Activated CD4-positive, alpha-beta T cell treated with anti-CD3 and anti-CD28 coated beads, Interleukin-2, amount 50 U/mL, for 1 hour (primary cell): ENCODE measurements at places on chromosomes 6 and 20.

- no peak for DNase-seq
These were observed 310.0 kb downstream of the ESR1 start for GRCh38 chr6:152117156-152118133.

- DNase-seq: no peak
These were observed 414 bp downstream of the SIM1 start for GRCh38 chr6:100464162-100464851.

DNA sequence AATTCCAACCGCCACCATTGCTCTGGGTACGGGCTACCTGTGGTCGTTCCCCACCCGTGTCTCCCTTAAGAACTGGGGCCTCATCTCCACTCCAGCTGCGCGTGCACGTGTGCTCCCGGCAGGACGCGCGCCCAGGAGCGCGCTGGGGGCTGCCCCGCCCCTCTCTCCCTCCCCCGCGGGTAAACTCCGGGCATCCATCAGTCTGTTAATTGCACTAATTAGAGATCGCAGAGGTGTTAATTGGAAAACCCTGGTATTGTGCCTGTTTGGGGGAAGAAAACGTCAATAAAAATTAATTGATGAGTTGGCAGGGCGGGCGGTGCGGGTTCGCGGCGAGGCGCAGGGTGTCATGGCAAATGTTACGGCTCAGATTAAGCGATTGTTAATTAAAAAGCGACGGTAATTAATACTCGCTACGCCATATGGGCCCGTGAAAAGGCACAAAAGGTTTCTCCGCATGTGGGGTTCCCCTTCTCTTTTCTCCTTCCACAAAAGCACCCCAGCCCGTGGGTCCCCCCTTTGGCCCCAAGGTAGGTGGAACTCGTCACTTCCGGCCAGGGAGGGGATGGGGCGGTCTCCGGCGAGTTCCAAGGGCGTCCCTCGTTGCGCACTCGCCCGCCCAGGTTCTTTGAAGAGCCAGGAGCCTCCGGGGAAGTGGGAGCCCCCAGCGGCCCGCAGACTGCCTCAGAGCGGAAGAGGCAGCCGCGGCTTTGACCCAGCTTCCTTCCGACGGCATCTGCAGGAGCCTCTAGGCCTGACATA lies 14.4 kb downstream of the FOXP4 start:
- DNase-seq: peak; percentile 87

- DNase-seq: no peak
These were observed 772 bp downstream of the SESN1 start for GRCh38 chr6:109093732-109094415.

GRCh38 chr6:169158174-169158573 lies 95.5 kb downstream of the THBS2 start:
- no peak for DNase-seq

DNA sequence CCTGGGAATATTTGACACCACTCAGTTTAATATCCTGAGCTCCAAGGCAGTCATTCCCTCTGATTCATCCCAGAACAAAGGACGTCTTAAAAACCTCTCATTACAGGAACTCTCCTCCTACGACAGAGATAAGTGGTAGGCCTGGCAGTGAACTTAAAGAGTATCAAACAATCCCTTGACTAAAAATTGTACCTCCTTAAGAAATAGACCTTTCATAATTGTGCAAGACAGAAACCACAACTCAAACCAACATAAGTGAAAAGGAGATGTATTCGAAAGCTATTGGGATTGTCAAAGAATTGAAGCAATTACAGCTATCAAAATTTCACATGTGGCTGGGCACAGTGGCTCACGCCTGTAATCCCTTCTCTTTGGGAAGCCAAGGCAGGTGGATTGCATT lies 19.1 kb upstream of the BNIP5 start:
- no peak for DNase-seq

- DNase-seq: no peak
These were observed 46.0 kb upstream of the UST start for GRCh38 chr6:148700741-148701311.

DNA sequence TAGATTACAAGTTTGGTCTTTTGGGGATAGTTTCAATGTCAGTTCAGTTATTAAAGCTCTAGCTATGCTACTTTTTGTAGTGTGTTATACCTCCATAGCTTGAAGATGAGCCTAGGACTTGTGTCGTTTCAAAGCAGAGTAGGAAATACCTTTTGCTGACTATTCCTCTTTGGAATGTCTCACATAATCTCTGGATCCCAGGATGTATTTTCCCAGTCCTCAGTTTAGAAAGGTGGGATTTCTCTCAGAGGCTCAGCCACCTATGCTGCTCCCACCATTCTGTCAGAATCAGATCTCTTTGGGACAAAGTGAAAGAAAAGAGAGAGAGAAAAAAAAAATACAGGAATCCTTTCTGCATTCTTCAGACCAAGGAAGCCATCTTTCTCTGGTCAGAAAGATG lies 567.5 kb upstream of the IMPG1 start:
- DNase-seq: no peak

- DNase-seq: no peak
These were observed 6.4 kb upstream of the HLA-DOA start for GRCh38 chr6:33015798-33016197.

- no peak for DNase-seq
These were observed 5.2 kb downstream of the TXNDC5 start for GRCh38 chr6:7905416-7905815.

DNA sequence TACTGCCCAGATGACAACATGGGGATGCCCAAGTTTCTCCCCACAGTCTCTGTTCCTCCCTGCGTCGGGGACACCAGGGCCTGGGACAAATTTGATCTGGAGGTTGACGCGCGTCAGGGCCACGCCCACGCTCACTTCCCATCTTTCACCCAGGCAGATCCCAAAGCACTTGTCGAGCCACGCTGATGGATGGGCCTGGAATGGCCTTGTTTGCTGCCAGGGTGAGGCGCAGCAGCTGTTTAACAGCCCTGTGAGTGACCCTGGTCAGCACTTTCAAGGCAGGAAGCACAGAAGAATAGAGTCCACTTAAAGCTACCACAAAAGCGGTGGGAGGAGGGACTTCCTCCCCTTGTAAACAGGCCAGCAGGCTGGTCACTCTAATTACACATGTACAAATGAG lies 324.7 kb upstream of the JARID2 start:
- DNase-seq: no peak

- DNase-seq: no peak
These were observed 220.8 kb downstream of the QKI start for GRCh38 chr6:163635315-163635714.

- peak; percentile 60 for DNase-seq
These were observed 8.7 kb upstream of the CCR6 start for GRCh38 chr6:167113935-167114910.

DNA sequence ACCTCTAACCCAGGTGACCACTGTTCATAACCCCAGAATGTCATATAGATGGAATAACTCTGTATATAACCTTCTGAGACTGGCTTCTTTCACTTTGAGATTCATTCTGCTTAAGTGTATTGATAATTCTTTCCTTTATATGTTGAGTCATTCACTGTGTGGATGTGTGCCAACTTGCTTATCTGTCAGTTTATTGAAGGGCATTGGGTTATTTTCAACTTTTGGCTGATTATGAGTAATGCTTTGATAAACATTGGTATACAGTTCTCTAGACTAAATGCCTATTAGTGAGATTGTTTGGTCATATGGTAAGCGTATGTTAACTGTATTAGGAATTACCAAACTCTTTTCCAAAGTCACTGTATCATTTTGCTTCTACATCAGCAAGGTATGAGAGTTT lies 453.4 kb upstream of the SPTLC3 start:
- DNase-seq: no peak

DNA sequence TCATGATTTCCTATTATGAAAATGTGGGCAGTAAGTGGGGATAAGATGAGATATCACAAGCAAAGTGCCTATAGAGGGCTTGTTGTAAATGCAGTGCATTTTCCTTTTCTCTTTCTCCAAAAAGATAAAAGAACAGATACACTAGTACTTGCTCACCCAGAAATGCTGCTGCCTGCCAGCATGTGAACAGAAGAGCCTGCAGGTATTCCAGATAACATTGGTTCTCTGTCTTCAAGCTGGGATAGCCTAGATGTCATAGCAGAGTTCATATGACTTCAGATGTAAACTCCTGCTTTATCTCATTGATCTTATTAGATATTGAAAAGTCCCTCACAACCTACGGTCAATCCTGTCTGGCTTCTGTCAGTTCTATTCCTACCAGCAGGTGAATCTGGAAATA lies 123.7 kb downstream of the TMEM200A start:
- DNase-seq: no peak

DNA sequence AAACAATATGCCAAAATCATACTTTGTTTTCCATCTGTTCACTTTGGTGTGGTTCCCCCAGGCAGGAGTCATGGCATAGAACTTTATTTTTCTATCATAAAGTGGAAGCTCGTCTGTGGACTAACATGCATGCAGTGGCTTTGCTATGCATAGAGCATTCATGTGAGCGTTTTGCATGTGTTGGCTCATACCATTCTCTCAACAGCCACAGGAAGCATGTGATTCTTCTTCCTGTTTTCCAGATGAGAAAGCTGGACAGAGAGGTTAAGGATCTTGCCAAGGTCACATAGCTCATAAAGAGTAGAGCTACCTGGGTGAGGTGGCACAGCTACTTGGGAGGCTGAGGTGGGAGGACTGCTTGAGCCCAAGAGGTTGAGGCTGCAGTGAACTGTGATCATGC lies 123.4 kb upstream of the HDGFL1 start:
- no peak for DNase-seq

DNA sequence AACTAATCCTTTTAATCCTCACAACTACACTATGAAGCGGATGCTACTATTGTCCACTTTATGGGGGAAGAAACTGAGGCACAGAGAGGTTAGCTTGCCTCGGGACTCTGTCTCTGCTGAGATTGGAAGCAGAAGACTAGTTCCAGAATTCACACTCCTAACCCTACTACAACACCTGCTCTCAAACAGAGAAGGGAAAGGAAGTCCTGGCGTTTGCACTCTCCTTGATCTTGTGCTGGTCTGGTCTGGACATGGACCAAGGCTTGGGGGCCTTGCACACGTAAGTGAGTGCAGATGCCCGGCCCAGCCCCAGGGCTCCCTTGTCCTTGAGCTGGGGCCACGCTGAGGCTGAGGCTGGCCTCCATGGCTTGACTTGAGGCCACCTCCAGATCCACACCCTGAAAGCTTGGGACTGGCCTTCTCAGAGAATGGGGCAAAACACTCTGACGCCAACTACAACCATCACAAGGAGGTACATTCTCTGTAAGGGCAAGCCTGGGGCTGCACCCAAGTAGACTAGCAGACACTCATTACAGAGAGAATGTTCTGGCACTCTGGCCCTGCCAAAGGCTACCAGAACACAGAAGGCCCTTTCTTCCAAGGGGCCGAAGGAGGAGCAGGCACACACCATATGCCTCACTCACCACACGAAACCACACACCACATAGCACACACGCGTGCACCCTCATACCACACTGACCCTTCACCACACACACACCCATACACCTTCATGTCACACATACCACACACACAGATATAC lies 33.3 kb upstream of the EZR start:
- no peak for DNase-seq

DNA sequence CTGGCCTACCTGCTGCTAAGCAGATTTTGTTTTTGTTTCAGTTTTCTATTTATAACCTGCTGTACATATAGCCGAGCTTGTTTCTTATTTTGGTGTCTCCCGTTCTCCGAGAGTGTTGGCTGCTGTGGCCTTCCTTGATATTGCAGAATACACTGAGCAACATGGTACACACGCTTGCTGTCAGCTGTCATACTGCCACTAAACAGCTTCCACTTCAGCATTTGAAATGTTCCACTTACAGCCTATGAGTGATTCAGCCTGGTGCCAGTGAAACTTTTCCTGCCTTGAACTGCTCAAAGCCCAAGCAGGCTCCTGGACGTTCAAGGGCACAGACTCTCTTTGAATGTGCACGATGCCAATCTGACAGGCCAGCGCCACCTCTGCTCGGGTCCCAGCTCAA lies 87.1 kb downstream of the PSMG4 start:
- DNase-seq: no peak

DNA sequence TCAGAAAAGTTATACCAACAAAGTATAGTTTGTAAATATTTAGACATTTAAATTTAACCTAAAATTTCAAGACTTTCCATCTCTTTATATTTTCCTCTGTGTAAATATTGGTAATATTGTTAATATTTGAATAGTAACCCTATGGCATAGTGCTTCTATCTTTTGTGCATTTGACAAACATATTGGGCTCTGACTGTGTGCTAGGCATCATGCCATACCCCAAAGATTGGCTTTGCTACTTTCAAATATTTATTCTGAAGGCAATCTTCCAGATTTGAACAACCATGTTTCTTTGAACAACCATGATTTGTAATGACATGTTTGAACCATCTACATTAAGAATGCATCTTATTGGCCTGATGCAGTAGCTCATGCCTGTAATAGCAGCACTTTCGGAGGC lies 15.5 kb upstream of the PRDM1 start:
- DNase-seq: no peak

GRCh38 chr6:125277838-125278237 lies 23.9 kb downstream of the HDDC2 start:
- DNase-seq: no peak

DNA sequence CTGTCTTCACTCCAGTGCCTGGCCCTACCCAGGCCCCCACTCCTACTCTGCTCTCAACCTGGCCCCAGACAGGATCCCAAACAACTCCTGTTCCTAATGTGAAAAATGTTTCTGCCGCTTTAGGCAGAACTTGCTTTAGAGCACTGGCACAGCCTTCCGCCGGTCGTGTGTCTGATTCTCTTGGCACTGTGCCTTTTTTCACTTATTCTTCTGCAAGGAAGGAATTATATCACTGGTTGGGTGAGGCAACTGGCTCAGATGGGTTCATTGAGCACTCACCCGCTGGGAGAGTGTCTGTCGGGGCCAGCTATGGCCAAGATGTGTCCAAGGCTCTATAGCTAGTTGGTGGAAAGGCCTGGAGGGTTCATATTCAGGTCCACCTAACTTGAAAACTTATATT lies 33.6 kb upstream of the HLA-A start:
- no peak for DNase-seq

- no peak for DNase-seq
These were observed 427.5 kb upstream of the HSF2 start for GRCh38 chr6:121971931-121972335.

- DNase-seq: no peak
These were observed 16.9 kb downstream of the KCNK15 start for GRCh38 chr20:44762466-44763140.

GRCh38 chr6:42745083-42745639 lies 742 bp downstream of the TBCC start:
- peak; percentile 13 for DNase-seq

- no peak for DNase-seq
These were observed 152.3 kb downstream of the ZMYND8 start for GRCh38 chr20:47204008-47204849.

GRCh38 chr6:159691133-159691962 lies 1.7 kb downstream of the SOD2 start:
- DNase-seq: no peak

GRCh38 chr6:170224694-170225660 lies 65.9 kb downstream of the DLL1 start:
- no peak for DNase-seq

DNA sequence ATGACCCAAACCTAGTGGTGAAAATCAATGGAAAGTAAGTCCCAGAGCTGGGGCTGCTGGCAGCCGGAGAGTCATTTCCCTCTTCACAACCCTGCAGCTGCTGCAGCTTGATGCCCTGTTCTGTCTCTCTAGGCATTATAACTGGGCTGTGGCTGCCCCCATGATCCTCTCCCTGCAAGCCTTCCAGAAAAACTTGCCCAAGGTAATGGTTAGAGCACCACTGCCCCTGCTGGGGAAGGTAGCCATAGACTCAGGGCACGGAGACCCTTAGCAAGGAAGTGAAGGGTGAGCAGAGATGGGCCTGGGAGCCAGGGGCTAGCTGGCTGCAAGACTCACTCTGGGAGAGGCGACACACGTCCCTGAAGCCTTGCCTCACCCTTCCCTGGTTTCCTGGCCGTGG lies 12.0 kb downstream of the LPIN3 start:
- no peak for DNase-seq

GRCh38 chr20:61220131-61220530 lies 31.9 kb upstream of the CDH4 start:
- no peak for DNase-seq
